ENCODE measurements at places on chromosomes 2 and 18. TPM values are rescaled to one million over a fixed set of nuclear protein-coding genes. Genes with fewer than 3 reads are reported as not detected.

Gene IKZF2
- 15.5 TPM for total RNA-seq

Gene CAPN14
- total RNA-seq: 0.14 TPM

Gene UGT1A3
- not detected for total RNA-seq

Gene HJURP
- total RNA-seq: 5.9 TPM

Gene CYP27C1
- total RNA-seq: 5.7 TPM

Gene CLEC4F
- not detected for total RNA-seq

Gene PUM2
- 55.6 TPM for total RNA-seq

Gene TBC1D8
- total RNA-seq: 1.9 TPM

Gene G6PC2
- not detected for total RNA-seq

Gene TOGARAM2
- total RNA-seq: 0.73 TPM

Gene FEZ2
- total RNA-seq: 43.2 TPM

Gene PEX13
- 28.8 TPM for total RNA-seq

DNA sequence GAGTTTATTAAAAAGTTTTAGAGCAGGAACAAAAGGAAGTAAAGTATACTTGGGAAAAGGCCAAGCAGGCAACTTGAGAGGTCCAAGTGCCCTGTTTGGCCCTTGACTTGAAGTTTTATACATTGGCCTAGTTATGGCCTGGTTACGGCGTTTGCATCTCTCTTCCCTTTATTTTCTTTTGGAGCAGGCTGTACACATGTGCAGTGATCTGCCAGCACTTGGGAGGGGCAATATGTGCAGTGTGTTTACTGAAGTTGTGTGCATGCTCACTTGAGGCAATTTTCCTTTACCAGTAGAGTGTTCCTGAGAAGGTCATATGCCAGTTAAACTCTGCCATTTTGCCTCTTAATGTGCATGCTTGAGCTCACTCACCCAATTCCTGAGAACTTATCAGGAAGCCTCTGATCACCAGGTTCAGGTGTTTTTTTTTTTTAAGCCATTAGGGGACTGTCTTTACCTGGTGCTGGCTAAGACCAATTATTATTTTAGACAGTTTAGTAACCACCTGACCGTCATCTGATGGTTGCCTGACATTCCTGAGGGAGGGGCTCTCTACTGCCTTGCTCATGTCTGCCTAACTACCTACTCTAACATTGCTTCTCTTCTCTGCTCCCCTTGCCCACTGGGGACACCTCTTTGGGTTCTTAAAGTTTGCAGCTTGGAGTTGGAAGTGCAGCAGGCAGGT, 48.0 kb downstream of the SCN2A start:
- no peak for DNase-seq

DNA sequence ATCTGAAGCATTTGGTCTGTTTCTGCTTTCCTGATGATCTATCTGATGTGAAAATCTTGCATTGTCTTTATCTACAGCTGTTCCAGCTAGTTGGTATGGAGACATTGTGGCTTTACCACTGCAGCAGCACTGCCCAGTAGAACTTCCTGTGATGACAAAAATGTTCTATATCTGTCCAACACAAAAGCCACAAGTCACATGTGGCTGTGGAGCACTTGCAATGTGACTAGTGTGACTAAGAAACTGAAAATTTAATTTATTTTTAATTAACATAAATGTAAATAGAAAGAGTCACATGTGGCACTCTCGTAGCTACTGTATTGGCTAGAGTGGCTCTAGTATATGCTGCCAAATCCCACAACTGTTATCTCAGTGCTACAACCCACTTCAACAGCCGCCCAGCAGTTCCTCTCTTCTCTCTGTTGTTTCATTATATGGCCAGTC, 425.7 kb downstream of the SETBP1 start:
- peak; percentile 76 for DNase-seq

- peak; percentile 86 for DNase-seq
Observed at GRCh38 chr2:133821107-133821760, 253.0 kb upstream of the NCKAP5 start.

DNA sequence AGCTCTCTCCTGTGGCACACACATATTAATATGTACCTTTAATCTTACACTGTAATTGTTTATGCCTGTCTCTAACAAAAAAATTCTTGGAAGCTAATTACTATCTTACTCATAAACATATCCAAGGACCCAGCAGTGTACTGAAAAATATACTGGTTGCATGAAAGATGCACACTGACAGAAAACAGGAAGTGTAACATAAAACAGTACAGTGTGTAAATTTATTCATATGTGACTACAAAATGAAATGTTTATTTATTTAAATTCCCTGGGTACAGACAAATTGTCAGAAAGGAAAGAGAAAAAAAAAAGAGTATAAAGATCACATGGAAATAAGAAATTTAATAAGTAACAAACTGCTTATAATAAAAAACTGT, 28.5 kb downstream of the TMEM131 start:
- DNase-seq: no peak

DNA sequence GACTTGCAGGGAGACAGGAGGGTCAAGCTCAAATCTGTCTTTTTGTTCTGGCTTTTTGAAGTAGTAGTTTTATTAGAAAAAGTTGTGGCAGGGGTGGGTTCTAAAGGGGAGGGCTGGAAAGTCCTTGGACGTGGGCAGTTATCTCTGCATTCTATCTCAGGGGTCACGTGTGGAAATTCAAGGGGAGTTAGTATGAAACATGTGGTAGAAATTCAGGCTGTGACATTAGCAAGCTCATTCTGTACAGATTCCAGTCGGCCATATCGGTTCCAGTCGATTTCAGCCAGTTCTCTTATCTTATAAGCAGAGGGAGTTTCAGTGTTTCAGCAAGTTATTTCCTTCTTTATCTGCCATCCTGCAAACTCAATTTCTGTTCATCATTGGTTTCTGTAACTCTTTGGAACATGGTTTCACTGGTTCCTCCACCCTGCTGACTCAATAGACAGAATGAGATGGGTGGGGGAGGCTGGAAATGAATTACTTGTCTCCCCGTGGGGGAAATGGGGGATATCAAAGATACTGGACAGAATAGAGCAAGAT, 53.0 kb downstream of the RAB27B start:
- no peak for DNase-seq

DNA sequence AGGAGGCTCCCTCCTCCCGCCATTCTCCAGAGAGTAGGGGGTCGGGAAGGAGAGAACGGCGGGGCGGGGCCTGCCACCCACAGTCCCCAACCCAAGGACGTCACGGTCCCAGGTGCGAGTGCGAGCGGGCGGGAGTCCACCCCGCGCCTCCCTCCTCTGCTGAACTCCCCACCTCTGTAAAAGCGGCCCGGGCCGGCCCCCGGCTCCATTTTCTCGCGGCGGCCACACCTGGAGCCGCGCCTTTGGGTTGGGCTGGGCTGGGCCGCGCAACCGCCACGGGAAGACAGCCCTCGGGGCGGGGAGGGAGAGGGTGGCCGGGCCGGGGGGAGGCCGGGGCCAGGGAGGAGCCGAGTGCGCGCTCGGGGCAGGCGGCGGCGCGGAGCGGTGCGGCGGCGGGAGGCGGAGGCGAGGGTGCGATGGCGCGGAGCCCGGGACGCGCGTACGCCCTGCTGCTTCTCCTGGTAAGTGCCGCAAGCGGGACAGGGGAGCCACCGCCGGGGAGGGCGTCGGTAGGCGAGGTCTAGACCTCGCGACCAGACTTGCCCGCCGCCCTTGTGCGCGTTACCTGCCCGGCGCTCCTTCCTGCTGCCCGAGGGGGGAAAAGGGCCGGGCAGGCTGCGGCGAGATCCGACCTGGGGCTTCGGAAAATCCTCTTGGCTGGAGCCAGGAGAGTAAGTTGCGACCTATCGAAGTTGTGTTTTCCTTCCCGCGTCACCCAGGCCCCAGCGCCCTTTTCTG, at the start of gene DSG2:
TSS of gene DSG2 (plus strand) at position 342 of the 738 bp plus-strand sequence. CDS start at position 417, 75 bp downstream.
- peak; percentile 31 for DNase-seq

GRCh38 chr2:8546612-8547283, 135.1 kb upstream of the ID2 start:
- no peak for DNase-seq

GRCh38 chr2:144333143-144333555, 186.8 kb downstream of the ZEB2 start:
- DNase-seq: no peak

- DNase-seq: peak; percentile 25
Observed at GRCh38 chr2:201363857-201364560, 6.9 kb upstream of the FLACC1 start.

GRCh38 chr2:236675051-236675450, 105.4 kb downstream of the ACKR3 start:
- DNase-seq: peak; percentile 86

DNA sequence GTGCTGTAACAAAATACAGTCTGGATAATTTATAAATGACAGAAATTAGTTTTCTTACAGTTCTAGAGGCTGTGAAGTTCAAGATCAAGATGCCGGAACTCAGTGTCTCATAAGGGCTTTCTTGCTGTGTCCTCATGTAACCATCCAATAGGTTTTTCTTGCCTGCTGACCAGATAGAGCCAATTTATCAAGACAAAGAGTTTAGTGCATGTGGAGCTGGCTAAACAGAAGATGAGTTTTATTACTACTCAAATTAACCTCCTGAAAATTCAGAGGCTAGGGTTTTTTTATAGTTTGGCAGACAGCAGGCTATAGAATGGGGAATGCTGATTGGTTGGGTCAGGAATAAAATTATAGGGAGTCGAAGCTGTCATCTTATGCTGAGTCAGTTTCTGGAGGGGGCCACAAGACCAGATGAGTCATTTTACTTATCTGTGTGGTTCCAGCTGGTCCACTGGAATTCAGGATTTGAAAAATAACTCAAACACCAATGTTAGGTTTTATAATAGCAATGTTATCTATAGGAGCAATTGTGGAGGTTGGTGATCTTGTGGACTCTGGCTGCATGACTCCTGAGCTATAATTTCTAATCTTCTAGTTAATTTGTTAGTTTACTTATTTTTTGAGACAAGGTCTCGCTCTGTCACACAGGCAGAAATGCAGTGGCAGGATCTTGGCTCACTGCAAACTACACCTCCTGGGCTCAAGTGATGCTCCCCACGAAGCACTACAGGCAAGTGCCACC, 3.2 kb upstream of the PDK1 start:
- DNase-seq: peak; percentile 95

DNA sequence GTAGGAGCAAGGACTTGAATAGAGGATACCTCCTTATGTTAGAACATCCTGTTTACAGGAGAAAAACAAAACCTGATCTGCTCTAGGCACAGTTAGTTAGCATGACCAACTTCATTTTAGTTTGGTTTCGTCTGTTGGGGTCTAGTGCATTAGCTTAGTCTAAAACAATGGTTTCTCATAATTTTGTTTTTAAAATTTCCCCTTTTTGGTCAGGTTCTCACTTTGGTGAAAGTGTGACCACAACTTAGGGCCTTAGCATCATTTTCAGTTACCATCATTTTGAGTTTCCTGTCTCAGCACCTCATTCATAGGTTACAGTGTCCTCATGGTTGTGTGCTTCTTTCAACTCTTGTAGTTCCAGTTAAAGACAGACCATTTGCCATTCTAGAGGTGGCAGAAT, 1277.0 kb upstream of the SLC39A10 start:
- no peak for DNase-seq

DNA sequence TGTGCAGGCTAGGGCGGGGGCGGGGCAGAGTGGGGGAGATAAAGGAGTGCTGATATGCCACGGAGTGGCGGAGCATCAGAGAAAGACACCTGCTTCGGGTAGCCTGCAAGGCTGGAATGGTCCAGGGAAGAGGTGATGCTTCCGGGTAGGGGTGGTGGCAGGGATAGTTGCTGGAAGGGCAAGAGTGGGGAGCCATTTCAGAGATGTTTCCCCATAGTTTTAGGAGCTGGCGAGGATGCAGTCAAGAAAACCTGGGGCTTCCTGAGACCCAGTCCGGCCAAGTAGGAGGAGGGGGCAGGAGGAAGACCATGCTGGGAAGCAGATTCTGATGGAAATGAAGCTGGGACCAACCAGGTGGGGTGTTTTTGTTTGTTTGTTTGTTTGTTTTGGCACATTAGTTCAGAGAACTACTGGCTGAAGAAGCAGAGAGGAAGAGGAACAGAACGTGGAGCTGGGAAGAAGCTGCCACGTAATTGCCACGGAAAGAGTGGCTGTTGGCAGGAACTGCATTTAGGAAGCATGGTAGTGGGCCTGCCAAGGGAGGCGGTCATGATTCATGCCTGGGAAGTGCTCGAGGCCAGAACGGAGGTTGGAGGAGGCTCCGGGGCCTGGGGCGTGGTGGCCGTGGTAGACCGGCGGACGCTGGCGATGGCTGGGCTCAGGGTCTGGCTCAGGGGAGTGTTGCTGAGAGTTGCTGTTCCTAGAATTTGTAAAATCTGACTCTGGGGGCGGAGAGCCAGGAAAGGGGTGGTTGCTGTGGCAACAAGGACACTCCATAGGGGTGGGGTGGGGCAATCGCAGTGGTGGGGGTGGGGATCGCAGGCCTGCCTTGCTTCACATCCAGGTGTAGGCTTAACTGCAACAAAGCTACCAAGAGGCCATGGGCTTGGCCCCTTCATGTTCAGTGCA, 8.6 kb upstream of the INPP5D start:
- peak; percentile 79 for DNase-seq

GRCh38 chr2:99198103-99198841, 17.3 kb downstream of the MRPL30 start:
- DNase-seq: no peak

GRCh38 chr2:23637011-23637778, 252.2 kb downstream of the KLHL29 start:
- peak; percentile 80 for DNase-seq

DNA sequence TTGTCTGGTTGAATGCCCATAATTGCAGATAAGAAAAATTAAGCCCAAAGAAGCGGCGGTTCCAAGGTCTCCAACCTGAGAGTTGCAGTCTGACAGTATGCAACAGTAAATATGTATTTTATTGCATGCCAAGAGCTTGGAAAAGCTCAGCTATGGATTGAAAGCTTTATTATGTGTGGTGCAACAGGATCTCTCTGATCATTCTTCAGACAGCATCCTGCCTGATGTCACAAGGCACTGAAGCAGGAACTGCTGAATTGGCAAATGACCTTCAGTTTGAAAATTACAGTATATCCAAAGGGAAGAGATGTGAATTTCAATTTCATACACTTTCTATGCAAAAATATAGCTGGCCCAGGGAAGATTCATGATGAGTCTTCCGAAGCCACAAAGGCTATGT, 42.5 kb downstream of the DOCK10 start:
- DNase-seq: no peak

DNA sequence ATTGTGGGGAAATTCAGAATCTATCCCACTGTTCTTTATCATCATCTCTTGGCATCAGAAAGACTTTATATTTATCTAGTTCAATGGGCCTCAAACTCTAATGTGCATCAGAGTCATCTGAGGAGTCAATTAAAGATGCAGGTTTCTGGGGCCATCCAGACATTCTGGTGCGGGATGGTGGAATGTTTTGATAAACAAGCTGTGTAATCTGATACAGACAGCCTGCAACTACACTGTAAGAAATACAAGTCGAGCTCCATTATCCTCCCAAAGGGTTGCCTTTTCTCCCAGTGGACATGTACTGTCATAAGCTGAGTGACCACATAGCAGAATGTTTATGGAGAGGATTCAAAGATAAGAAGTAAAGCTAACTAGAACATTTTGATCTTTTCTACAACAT, 515.3 kb upstream of the DCC start:
- no peak for DNase-seq

GRCh38 chr2:177338177-177338721, 54.3 kb upstream of the AGPS start:
- peak; percentile 78 for DNase-seq

Data from astrocyte (in vitro differentiated cells and primary cell).